ENCODE measurements at places on chromosomes 16 and 17.

DNA sequence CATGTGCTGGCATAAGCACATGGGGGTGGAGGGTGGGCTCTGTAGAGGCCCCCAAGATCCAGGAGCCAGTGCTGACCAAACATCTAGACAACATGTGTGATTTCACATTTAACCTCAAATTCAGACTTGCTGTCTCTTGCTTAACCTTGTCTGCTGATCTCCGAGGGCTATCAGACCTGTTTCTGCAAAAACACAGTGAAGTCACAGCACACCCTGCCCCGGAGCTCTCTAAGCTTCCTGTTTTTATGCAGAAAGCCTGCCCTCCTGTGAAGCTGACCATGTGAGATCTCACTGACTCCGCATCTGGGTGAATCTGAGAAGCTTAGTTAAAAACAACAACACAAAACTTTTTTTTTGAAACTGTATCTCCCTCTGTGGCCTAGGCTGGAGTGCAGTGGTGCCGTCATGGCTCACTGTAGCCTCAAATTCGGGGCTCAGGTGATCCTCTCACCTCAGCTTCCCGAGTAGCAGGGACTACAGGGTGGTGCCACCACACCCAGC lies 6.6 kb upstream of the DPEP2 start:
- peak; percentile 88 for DNase-seq

- peak; percentile 39 for DNase-seq
Observed at GRCh38 chr17:64081802-64082799, 47.8 kb downstream of the ERN1 start.

GRCh38 chr17:12673788-12674187 lies 8.1 kb downstream of the MYOCD start:
- DNase-seq = no peak

DNA sequence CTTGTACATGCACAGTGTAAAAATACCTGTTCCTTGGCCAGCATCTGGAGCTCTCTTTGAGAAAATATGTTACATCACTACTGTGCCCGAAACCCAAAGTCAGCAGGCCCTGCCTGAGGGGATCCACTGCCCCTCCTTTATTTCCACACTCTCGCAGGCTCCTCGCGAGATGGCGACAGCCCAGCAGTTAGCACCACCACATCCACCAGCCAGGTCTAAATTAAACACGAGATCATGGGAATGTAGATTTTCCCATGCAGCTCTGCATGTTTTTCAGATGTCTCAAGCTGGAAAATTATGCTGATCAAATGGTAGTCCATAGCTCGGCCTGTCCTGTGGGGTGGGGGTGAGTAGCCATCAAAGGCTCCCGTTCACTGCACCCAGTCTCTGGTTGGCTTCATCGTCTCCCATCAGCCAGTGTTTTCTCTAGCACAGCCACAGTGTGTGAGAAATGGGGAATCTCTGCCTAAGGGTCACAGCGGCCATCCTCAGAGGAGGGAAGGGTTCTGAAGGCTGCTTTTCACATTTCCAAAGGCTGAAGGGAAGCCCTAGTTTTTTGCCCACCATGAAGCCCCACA lies 34.7 kb downstream of the EPN2 start:
- DNase-seq = no peak

DNA sequence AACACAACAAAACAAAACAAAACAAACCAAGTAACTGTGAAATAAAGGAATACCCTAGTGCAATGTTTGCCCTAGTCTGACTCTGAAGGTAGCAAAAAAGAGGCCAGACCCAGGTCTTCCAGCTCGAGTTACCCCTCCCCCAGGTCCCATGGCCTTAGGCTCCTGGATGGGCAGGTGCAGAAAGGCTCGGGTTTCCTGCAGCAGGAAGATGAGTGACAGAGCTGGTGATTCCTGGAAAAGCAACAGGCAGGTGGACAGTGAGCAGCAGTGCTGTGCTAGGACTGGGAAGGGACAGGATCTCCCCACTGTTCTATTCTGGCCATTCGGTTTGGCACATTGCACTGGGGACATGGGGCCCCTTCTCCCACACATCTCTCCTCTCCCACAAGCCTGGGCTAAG lies 42.9 kb upstream of the MRTFB start:
- no peak for DNase-seq

DNA sequence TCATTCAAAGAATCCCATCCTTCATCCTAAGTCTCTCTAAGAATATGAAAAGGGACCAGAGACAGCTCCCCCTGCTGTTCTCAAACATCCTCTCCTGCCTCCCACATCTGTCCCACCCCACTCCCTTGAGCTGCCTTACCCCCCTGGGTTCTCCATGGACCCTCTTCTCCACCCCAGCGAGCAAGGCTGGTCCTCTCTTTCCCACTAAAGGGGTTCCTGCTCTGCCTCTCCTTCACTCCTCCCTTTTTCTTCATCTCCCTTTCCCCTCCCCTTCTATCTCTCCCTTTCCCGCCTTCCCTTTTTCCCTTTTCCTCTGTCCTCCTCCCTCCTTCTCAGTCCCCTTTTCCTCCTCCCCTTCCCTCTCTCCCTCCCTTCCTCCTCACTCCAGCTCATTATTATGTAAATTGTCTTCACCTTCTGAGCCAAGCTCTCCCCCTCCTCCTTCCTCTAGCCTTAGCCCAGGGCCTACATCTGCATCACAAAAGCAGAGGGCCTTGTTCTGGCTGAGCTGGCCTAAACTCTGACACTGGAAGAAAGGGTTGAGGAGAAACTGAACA lies 90.0 kb downstream of the GNAO1 start:
- no peak for DNase-seq

DNA sequence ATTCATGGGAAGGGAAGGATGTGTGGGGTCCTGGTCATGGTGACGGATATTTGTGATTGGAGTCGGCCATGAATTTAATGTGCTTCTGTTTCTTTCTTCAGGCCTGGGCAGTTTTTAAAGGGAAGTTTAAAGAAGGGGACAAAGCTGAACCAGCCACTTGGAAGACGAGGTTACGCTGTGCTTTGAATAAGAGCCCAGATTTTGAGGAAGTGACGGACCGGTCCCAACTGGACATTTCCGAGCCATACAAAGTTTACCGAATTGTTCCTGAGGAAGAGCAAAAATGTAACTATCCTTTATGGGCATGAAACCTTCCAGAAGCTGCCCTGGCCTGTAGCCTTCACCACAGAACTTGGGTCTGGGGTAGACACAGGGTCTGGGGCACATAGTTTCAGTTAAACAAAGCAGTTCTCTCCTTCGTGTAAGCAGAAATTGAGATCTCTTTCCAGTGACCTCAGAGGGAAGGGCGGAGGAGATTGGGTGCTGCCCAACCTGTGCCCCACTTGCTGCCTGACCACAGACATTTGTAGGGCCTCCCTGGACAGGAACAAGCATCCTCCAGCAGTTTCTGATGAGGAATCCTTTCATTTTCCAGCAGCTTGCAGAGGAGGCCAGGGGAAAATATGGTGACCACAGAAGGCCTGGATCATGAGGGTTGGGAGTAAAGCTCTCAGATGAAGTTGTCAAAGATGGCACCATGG lies 10.1 kb downstream of the IRF8 start:
- DNase-seq = peak; percentile 74

- no peak for DNase-seq
Observed at GRCh38 chr16:79562166-79562823, 38.2 kb downstream of the MAF start.

GRCh38 chr16:75112734-75113491 lies 3.7 kb downstream of the LDHD start:
- DNase-seq = no peak

Data from suppressor macrophage treated with lipopolysaccharide for 4 hours (primary cell).